A549 (cell line): ENCODE measurements at places on chromosomes 1 and 21.

DNA sequence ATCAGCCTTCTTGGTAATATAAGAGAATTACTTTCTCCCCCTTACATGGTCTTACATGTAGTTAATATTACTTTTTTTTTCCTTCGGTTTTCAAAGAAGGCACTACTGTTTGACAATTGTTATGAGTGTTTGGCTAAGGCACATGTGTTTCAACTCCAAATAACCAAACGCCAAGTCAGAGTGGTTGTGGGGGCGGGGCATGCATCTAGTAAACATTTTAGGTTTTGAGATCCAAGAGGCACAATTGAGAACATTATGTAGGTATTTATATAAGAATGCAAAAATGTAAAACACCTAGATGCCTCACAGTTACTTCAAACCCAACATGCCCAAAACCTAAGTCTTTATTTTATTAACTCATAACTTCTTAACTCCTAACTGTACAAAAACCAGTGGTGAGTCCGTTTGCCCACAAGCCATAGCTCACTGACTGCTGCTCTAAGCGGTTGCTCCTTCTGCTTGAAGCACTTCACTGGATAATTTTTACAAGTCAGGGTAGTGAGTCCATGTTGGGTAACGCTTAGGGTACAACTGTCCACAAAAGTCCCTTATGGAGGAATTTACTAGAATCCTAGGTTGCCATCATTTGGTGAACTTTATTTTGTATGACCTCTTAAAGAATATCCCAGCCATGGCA is 189.9 kb downstream of the HUNK start:
- no peak for DNase-seq

- no peak for DNase-seq
Measured at GRCh38 chr1:214946615-214947014, 135.9 kb upstream of the KCNK2 start.

- DNase-seq, result peak; percentile 50
Measured at GRCh38 chr21:45128613-45129188, 54.3 kb downstream of the ADARB1 start.

DNA sequence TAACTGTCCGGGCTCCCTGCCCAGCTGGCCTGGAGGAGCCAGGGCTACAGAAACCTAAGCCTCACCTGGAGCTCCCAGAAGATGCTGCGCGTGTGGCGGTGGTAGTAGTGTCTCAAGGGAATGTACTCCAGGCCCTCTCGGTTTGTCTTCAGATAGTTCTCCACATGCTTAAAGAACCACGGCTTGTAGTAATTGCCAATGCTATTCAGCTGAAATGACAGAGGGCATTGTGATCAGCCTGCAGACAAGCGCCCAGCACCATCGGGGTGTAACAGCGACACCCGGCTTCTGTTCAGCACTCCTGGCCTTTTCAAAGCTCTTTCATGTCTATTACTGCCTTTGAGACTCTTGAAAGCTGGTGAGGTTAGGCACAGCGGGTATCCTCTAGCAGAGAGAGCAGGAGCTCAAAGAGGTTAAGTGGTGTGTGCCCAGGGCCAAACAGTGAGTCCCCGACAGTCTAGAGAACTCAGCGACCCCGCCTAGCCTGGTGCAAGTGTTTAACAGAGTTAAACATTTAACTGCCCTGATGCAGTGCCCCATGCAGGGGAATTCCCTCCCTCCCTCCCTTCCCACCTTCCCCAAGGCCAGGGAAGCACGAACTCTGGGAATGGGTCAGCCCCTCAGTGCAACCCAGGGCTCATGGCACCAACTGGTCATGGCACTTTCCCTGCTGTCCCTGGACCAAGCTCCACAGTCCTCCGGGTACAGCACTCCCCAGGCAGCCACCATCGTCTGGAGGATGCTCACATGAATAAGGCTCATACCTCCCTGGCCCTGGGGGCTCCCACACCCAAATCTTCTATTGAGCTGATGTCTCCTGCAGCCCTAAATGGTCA is 21.5 kb downstream of the DHCR24 start:
- DNase-seq, result no peak

GRCh38 chr1:10980094-10980577 is 32.3 kb upstream of the TARDBP start:
- no peak for DNase-seq
